ENCODE measurements at places on chromosomes 13 and 19.

- DNase-seq = peak; percentile 87
Observed at GRCh38 chr13:112873851-112874750, 94.9 kb upstream of the MCF2L start.

DNA sequence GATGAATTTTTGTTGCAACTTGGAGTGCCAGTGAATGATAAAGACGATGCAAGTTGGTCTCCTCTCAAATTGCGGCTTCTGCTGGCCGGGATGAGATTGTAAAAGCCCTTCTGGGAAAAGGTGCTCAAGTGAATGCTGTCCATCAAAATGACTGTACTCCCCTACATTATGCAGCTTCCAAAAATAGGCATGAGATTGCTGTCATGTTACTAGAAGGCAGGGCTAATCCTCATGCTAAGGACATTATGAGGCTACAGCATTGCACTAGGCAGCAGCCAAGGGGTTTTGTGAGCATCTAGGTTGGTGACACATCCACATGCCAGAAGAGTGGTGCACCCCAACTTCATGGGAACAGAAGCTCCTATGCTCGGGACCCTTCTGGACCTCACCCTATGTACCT lies 22.2 kb upstream of the KLF5 start:
- DNase-seq = no peak

GRCh38 chr13:22427783-22428182 lies 753.0 kb upstream of the SGCG start:
- no peak for DNase-seq

- DNase-seq = no peak
Observed at GRCh38 chr19:34094960-34095359, 77.3 kb upstream of the LSM14A start.

GRCh38 chr19:40684280-40684679 lies 6.2 kb downstream of the NUMBL start:
- DNase-seq = no peak

GRCh38 chr19:48779636-48780035 lies 24.3 kb downstream of the FGF21 start:
- no peak for DNase-seq

DNA sequence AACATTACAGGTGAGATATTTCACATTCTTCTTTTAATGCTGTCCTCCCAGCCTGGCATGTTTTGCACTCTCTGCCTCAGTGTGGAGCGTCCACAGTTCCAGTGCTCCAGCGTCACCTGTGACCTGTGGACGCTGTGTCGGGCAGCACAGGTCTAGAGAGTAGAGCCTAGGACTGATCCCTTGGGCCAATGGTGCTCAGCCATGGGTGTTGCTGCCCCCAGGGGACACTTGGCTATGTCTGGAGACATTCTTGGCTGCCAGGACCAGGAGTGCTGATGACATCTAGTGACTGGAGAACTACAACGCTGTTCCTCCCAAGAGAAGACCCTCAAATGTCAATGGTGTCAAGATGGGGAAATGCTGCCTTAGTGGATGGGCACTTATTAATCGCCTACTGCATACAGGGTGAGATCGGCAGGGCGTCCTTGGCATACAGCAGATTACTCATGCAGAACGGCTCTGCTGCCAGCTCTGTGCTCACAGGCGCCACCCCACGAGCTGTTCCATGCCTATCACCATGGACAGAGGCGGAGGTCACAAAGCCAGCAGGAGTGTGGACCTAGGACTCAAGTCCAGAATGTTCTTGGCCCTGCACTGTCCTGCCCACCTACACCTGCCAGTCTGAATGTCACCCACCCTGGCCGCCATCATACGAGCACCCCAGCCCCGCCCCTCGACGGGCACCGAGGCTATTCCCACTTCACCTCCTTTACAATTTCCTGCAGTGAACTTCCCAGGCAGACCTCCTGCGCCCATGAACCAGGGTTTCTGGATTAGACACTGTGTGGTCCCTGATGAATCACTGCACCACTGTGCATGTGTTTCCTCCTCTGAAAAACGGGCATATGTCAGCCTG lies 13.9 kb upstream of the MADCAM1 start:
- DNase-seq = no peak

DNA sequence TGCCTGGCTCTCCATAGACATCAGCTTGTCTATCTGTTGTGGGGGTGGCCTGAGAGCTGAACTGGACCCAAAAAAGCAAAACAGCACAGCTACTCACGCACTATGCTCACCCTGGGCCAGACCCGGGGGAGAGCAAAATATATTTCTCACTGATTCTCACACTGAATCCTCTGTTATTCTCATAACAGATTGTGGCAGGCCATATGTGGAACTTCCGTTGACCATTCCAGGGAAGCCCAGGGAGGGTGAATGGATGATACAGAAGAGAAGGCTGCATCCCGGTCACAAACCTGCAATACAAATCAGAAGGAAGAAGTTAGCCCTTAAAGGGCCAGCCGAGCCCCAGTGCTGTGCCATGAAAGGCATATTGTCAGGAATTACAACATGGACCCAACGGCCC lies 362.5 kb downstream of the ZNF536 start:
- DNase-seq = no peak

Measured in stimulated activated effector memory CD8-positive, alpha-beta T cell treated with anti-CD3 and anti-CD28 coated beads, Interleukin-12 subunit alpha, Interleukin-12 subunit beta, amount 100 ng/mL, for 72 hours (primary cell).